WTC11 (cell line): ENCODE measurements at places on chromosomes 3 and 15.

- DNase-seq, result no peak
- no peak overlapping the region for H3K4me3 ChIP-seq
- H3K27me3 ChIP-seq, result peaks cover 9% of the 10 kb centered on the region
- peaks cover 39% of the 10 kb centered on the region for H3K4me1 ChIP-seq
- peaks cover 23% of the 10 kb centered on the region for H3K36me3 ChIP-seq
- H3K27ac ChIP-seq, result no peak overlapping the region
Measured at GRCh38 chr15:96296264-96296663, 34.2 kb upstream of the NR2F2 start.

DNA sequence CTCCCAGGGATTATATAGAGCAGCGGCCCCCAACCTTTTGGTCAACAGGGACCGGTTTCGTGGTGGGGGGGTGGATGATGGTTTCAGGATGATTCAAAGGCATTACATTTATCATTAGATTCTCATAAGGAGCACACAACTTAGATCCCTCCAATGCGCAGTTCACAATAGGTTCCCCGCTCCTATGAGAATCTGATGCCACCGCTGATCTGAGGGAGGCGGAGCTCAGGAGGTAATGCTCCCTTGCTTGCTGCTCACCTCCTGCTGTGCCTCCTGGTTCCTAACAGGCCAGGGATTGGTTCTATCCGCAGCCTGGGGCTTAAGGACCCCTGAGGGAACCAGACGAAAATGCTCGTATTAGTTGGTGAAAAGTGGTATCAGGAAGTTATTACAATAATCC lies 1.3 kb upstream of the HACD2 start:
- peaks cover 46% of the 10 kb centered on the region for H3K36me3 ChIP-seq
- no peak overlapping the region for H3K4me3 ChIP-seq
- DNase-seq, result peak; percentile 70
- H3K27me3 ChIP-seq, result peaks cover 13% of the 10 kb centered on the region

- no peaks in the 10 kb centered on the region for H3K36me3 ChIP-seq
- no peaks in the 10 kb centered on the region for H3K27me3 ChIP-seq
- H3K27ac ChIP-seq, result no peak overlapping the region; the same call in 1 of the 2 replicates
- DNase-seq, result no peak
- no peak overlapping the region for H3K4me3 ChIP-seq
Measured at GRCh38 chr3:129548104-129548965, 5.4 kb downstream of the H1-8 start.

DNA sequence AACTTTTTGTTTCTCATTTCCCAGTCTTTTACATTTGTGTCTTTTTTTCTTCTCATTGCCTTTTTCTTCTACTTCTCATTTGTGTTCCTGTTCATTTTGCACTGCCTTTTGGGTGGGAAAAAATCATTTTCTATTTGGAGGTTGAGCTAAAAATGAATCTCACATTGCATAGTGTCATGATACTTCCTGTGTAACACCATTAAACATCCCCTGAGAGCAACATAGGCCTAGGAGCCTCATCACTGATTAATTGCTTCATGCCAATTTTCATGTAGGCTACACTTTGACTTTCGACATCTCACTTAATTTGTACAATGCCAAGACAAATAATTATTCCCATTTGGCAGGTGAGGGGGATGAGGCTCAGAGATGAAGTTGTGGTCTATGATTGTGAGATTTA lies 279.2 kb downstream of the EDEM1 start:
- no peak overlapping the region for H3K27ac ChIP-seq
- DNase-seq, result no peak
- no peaks in the 10 kb centered on the region; the same call in 1 of the 2 replicates for H3K27me3 ChIP-seq

DNA sequence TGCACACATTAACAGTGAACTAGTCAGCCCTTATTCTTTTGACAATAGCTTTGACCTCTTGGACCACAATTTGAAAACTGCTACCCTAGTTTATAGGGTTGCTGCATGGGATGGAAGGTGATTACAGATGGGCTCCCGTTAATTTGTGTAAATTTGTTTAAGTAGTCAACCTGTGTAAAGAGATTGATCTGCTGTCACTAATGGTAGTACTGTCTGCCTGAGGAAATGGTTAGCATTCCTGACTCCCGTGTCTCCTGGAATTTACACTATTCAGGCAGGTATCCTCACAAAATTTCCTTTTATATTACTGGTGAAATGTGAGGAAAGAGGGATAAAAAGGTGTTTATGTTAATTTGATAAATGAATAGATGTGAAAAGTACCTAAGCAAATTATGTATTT lies 15.3 kb upstream of the EBLN2 start:
- peaks cover 18% of the 10 kb centered on the region for H3K36me3 ChIP-seq
- peaks cover 67% of the 10 kb centered on the region for H3K4me1 ChIP-seq
- H3K27ac ChIP-seq, result peak overlapping the region; percentile 34

- H3K4me3 ChIP-seq, result no peak overlapping the region
- no peaks in the 10 kb centered on the region; the same call in 1 of the 2 replicates for H3K27me3 ChIP-seq
- no peaks in the 10 kb centered on the region for H3K4me1 ChIP-seq
- no peak for DNase-seq
- no peak overlapping the region for H3K27ac ChIP-seq
- H3K36me3 ChIP-seq, result no peaks in the 10 kb centered on the region
Measured at GRCh38 chr15:41999290-42000285, 21.3 kb downstream of the PLA2G4E start.

- H3K27ac ChIP-seq, result no peak overlapping the region
- peaks cover 2% of the 10 kb centered on the region for H3K36me3 ChIP-seq
Measured at GRCh38 chr3:127035677-127036076, 52.8 kb downstream of the PLXNA1 start.

- H3K36me3 ChIP-seq, result peaks cover 48% of the 10 kb centered on the region
- H3K4me3 ChIP-seq, result peak overlapping the region; percentile 92
- H3K4me1 ChIP-seq, result peaks cover 25% of the 10 kb centered on the region
- DNase-seq, result no peak
Measured at GRCh38 chr3:10249833-10250232, 1.6 kb downstream of the TATDN2 start.

- no peak overlapping the region for H3K27ac ChIP-seq
- H3K36me3 ChIP-seq, result peaks cover 51% of the 10 kb centered on the region
- no peaks in the 10 kb centered on the region for H3K27me3 ChIP-seq
- H3K4me3 ChIP-seq, result no peak overlapping the region
- H3K4me1 ChIP-seq, result peaks cover 24% of the 10 kb centered on the region
Measured at GRCh38 chr3:172244011-172244410, 204.2 kb downstream of the GHSR start.
